ENCODE measurements at places on chromosomes 5 and 9. TPM values are rescaled to one million over a fixed set of nuclear protein-coding genes. Genes with fewer than 3 reads are reported as not detected.

CFAP77 gene
- not detected for total RNA-seq

DNAJC18 gene
- 6.2 TPM for total RNA-seq

KIF20A gene
- total RNA-seq = 69.1 TPM

SERINC5 gene
- 14.9 TPM for total RNA-seq

Data from aortic smooth muscle cell (primary cell).